ENCODE measurements at places on chromosomes 7 and 10.

- DNase-seq, result no peak
Observed at GRCh38 chr10:94353336-94353735, 9.4 kb downstream of the NOC3L start.

DNA sequence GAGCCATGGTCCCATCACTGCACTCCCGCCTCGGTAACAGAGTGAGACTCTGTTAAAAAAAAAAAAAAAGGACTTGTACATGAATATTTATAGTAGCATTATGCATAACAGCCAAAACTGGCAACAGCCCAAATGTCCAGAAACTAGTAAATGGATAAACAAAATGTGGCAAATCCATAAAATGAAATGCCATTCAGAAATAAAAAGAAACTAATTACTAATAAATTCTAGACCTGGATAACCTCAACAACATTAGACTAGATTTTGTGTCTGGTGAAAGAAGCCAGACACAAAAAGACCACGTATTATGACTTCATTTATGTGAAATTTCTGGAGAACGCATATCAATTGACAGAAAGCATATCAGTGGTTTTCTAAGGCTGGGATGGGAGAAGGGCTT, 74.5 kb downstream of the HPSE2 start:
- DNase-seq, result no peak

DNA sequence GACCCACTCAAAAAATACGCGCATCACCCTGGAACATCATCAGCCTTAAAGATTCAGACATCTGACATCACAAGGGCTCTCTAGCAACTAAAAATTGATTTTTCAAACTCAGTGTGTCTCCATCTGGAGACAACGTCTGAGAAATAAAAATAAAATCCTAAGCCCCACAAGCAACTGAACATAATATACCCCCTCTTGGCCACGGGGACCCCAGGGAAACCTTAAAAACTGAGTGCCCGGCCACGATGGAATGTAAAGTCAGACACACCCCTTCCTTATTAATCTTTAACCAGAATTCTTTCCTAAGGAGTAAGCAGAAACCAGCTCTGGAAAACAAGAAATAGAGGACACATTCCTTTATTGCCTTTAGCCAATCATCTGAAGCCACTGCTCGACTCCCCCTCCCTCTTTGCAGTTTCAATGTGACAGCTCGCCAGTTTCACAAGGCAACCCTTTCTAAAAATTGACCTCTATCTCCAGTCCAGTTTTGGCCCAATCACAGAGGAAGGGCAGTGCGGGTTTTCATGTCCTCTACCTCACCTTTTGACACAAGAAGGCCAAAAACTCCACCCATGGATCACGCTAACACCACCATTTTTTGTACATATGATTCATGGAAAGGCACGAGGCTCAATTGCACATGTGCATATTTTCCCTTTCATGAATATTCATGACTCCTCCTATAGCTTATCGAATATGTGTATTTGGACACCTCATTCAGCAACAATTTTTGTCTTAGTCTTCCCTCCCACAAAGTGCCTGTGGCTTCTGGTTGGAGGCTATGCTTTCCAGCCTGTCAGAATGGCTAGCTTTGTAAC, 24.2 kb downstream of the IFIT3 start:
- no peak for DNase-seq

DNA sequence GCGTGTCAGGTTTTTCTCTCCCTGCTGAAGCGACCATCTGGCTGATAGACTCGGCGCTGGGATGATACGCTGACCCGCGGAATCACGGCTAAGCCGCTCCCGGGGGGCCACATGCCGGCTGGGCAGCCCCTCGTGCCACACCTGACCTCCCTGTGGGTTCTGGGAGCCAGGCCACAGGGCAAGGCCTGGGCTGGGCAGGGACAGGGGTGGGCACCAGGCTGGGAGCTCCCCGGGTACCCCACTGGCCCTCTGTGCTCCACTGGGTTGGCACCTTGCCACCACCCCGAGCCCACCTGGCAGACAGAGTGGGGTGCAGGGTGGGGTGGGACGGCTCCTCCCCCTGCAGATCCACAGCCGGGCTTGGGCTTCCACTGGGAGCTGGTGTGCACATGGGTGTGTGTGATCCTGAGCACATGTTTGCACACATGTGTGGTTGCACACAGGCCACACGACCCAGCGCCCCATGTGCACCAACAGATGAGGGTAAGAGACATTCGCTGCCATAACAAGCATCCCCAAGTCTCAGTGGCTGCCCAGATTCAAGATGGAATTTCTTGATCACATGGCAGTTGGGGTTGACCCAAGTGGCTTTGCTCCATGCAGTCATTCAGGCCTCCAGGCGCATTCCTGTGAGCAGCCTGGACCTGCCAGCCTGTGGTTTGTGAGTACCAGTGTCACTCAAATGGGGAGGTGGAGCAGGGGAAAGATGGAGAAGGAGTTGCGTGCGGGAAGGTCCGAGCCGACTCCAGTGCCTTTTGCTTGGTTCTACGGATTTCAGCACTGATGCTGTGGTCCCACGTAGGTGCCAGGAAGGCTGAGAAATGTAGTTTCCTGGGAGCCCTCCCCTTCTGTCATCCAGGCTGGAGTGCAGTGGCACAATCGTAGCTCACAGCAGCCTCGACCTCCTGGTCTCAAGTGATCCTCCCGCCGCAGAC, 79.7 kb downstream of the UNCX start:
- DNase-seq, result no peak

DNA sequence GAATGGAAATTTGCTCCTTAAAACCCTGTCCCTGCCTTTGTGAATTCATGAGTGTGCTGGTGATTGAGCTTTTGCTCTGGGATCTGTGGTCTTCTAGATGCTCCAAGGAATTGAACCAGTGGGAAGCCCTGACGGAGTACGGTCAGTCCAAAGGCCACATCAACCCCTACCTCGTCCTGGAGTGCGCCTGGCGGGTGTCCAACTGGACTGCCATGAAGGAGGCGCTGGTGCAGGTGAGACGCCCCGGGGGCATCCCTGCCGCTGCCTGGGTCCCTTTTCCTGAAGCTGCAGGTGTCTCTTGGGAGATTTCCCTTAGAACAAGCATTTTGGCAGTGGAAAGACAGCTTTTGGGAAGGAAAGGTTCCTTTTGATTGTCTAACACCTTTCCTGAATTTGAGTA, 100.3 kb downstream of the TRRAP start:
- no peak for DNase-seq

DNA sequence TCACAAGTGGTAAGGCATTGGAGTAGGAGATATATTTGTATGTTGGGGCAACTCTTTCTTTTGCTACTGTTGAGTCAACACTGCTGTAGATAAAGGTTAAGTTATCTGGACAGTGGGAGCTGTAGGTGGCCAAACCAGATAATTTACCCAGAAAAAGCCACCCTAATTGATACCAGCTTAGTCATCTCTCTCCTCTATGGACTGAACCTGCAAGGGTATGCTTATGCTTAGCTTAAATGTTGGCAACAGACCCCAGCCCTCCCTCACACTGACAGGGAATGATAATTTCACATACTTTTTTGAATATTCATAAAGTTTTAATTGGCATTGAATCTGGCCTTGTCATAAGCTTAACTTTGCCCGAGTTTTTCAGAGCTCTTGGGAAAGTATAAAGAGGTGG, 66.3 kb downstream of the CREB5 start:
- DNase-seq, result no peak

GRCh38 chr10:35532141-35532540, 73.0 kb upstream of the GJD4 start:
- DNase-seq, result no peak

DNA sequence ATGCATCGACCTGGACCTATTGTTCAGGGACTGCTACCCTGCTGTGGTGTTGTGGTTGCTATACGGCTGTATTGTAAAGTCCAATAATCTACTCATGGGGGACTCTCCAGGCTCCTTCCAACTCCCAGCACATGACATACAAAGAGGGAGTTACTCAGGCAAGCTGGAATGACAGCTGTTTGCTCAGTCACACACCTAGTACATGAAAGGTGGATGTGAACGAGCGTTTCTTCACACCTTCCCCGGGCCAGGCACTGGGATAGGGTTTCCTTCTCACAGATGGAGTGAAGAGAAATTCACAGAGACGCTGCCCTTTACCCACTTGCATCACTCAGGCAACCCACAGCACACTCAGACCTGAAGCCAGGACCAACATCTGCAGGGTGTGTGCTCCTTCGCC, 215.7 kb downstream of the TNS3 start:
- no peak for DNase-seq

- no peak for DNase-seq
Observed at GRCh38 chr10:47035171-47035818, 124.1 kb downstream of the PTPN20 start.

- DNase-seq, result no peak
Observed at GRCh38 chr10:2303169-2303568, 565.8 kb upstream of the ADARB2 start.

GRCh38 chr10:86825366-86825765, 68.9 kb downstream of the BMPR1A start:
- no peak for DNase-seq

DNA sequence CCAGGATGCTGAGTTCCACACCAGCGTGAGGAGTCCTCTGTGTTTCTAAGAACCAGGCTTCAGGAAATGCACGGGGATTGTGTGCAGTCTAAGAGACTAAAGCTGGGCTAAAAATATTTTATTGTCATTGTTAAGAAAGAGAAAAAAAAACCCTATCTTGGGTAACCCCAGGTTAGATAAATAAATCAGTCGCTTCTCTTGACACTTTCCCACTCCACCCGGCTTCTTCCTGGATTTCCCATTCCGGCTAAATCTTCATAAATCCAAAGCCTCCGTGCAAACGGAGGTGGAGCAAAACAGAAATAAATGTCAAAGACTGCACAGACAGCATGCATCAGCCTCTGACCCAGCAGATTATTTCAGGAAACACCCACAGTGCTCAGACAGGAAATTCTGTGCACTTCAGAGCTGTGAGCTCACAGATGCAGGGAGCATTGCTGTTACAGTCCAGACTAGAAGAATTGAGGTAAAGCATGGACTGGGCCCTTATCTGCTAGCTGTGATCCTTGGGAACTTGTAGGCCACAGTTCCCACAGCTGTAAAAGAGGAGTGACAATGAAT, 44.8 kb upstream of the GRID1 start:
- no peak for DNase-seq

GRCh38 chr7:68862736-68863135, 735.5 kb upstream of the AUTS2 start:
- no peak for DNase-seq

DNA sequence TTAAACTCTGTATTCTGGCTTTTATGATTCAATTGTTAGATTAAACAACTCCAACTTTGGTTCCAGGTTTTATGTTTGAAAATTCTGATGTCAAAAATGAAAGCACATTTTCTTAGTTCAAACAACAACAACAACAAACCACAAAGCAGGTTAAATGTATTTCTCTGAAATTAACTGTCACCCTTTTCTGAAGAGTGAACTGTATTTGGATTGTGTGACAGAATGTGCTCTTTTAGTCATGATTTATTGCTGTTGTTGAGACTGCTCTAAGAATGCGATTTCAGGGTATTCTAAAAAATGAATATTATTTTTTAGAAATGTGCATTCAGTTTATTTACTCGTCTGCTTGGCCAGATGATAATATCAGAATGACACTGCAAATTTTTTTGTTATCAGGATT, 144.1 kb downstream of the GNAI1 start:
- no peak for DNase-seq

GRCh38 chr7:95772771-95773581, 622 bp downstream of the DYNC1I1 start:
- DNase-seq, result no peak

DNA sequence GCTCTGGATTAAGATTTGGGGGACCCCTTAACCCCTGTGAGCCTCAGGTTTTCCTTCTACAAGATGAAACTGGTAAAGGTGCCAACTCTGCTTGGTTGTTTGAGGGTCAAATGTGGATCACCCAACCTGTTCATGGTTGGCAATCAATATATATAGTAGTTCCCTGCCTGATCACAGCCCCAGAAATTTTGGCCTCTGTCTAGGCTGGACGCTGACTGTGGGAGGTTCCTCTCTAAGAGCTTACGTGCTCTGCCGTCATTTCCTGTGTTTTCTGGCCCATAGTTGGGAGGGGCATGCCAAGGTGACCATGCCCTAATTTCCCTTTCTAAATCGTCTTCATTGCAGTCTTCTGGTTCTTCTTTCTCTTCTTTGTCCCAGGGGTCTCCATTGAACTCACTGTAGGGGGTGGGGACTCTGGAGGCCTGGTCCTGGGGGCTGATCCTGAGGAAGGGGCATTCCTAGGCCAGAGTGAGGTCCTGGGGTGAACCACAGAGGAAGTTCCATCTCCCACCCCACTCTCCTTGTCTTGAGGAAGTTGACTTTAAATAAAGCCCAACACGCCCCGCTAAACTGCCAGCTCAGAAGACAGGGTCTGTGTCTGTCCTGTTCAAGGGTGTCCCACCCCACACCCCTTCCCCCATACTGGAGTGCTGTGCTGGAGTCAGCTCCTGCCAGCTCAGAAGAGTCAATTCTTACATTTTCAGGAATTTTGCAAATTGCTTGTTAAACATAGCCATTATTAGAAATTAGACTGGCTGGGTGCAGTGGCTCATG, 98.9 kb upstream of the SDK1 start:
- DNase-seq, result no peak

DNA sequence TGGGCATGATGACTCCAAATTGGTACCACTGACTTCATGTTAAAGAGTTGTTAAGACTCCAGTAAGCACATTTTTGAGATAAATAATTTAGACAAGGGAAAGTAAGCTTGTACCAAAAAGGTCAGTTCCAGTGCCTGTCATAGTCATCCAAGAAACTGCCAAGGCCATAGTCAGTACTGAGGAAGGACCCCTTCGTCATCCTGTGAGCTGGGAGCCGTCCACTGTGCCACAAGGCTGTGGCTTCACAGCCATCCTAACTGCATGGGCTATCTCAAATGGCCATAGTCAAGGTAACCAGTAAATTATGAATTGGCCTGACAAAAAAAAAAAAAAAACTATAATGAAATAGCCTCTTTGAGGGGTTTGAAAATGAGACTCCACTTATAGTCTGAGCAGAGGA, 207.2 kb downstream of the C7orf25 start:
- DNase-seq, result no peak

DNA sequence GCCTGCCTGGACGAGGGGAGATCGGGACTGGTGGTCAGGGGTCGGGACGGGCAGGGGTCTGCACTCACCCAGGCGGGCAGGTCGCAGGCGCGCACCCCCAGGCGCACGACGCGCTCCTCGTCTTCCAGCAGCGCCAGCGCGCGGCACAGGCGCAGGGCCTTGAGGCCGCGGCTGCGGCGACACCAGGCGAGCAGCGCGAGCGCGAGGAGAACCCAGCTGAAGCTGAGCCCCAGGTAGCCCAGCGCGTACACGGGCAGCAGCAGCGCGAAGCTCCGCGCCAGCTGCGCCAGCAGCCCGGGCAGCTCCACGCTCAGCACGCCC, 328 bp downstream of the ESYT2 start:
- DNase-seq, result peak; percentile 74

GRCh38 chr10:34780818-34781380, 34.2 kb downstream of the PARD3 start:
- no peak for DNase-seq

DNA sequence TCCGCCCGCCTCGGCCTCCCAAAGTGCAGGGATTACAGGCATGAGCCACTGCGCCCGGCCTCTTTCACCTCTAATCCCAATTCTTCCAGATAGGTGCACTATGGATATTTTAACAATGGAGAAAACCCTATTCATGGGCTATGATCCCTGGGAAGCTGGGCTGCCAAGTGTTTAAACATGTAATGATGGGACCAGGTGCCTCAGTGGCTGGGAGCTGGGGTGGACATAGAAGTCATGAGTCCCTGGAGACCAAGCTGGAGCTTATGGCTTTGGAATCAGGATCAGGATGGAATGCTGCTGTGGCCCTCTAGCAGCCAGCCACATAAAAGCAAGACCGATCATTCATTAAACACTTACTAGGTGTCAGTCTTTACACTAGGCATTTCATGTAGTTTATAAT, 41.8 kb upstream of the IGFBP3 start:
- DNase-seq, result no peak
